ENCODE measurements at places on chromosomes 6 and 20. TPM values are rescaled to one million over a fixed set of nuclear protein-coding genes. Genes with fewer than 3 reads are reported as not detected.

TBXT gene
- not detected for total RNA-seq

COX4I2 gene
- not detected for total RNA-seq

SLC39A7 gene
- total RNA-seq: 196 TPM

ZBTB12 gene
- 7.3 TPM for total RNA-seq

TDP2 gene
- 33.6 TPM for total RNA-seq

PTCRA gene
- total RNA-seq: not detected

DOP1A gene
- 15.4 TPM for total RNA-seq

EIF6 gene
- 185 TPM for total RNA-seq
